CD4-positive, alpha-beta T cell treated with Interleukin-1 beta for 1 hour (primary cell): ENCODE measurements at places on chromosomes 2 and 18.

- no peak for DNase-seq
Measured at GRCh38 chr2:112877423-112877822, 33.5 kb upstream of the IL37 start.

DNA sequence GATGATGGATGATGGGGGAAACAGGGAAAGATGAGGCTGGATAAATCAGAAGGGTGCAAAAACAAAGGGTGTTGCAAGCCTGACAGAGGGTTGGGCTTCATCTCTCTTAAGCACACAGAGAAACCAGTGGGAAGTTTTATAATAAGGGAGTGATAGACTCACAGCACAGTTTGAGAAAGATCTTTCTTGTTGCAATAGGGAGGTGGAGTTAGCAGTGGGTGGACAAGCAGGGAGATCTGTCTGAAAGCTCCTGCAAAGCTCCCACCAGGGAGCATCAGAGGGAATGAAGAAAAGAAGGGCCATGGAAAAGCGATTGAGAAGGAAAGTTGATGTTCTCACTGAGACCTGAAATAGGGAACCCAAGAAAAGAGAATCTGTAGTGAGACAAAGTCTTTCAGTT lies 64.9 kb downstream of the BOD1L2 start:
- DNase-seq = no peak

DNA sequence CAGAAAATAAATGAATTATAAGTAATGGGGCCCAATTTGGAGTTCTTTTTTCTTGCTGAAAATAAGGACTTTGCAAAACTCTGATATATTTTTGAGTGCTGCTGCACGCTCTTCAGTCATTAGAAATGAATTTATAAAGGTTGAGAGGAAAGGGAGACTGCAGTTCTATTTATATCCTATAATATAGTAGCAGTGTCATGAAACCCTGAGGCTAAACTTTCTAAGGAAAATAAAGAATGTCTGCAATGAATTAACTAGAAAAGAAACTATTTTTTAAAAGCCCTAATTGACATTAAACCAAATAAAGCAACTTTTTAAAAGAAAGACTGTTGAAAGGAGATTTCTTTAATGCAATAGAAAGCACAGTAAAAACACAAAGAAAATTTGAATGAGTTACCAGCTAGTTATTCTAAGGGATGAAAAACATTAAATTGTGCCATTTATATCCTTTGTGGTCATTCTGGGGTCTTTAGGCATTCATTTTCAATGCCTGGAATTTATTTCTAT lies 1072.8 kb upstream of the TMEFF2 start:
- DNase-seq = no peak

- no peak for DNase-seq
Measured at GRCh38 chr2:199378948-199379650, 78.6 kb downstream of the SATB2 start.

DNA sequence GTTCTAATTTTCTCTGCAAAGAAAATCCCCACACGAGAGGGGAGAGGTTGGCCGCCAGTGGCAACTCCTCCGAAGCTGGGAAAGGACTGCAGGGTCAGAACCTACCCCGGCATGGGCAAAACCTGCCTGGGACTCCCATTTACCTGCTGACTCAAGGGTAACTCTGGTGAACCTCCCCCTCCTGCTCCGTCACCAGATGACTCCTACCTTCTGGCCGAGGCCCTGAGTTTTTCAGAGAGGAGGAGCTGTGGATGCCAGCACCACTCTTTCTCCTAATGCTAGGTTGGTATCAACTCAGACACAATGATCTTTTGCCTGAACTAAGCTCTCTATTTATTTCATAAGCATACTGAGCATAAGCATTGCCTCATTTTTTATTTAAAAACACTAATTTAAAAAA lies 96.6 kb downstream of the ALPK2 start:
- no peak for DNase-seq

DNA sequence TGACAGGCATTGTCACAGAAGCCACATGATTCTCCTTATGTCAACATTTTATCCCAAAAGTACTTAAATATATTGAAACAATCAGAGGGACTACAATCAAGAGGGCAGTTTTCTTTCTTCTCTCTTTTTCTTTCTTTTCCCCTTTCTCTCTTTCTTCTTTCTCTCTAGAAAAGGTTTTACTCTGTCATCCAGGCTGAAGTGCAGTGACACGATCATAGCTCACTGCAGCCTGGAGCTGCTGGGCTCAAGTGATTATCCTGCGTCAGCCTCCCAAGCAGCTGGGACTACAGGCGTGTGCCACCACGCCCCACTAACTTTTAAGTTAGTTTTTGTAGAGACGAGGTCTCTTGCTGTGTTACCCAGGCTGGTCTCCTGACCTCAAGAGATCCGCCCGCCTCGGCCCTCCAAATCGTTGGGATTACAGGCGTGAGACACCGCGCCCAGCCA lies 1.0 kb upstream of the PRKD3 start:
- no peak for DNase-seq
